ENCODE measurements at places on chromosomes 7 and 10. TPM values are rescaled to one million over a fixed set of nuclear protein-coding genes. Genes with fewer than 3 reads are reported as not detected.

Gene ZNF736
- total RNA-seq, result 48.2 TPM

Gene KCND2
- not detected for total RNA-seq

Gene CDC14C
- total RNA-seq, result not detected

Gene ZNF117
- total RNA-seq, result 5.2 TPM

Gene TMEM213
- not detected for total RNA-seq

Gene CRHR2
- total RNA-seq, result not detected

Gene NEUROD6
- total RNA-seq, result not detected

Gene TES
- 125 TPM for total RNA-seq

Gene KEL
- 0.61 TPM for total RNA-seq

Gene GRID2IP
- total RNA-seq, result 0.47 TPM

Gene FLNC
- not detected for total RNA-seq

Gene PHYHIPL
- not detected for total RNA-seq

Gene NPTX2
- not detected for total RNA-seq

Gene PPP1R3C
- total RNA-seq, result not detected

Gene TSPAN33
- 1.0 TPM for total RNA-seq

Gene AMPH
- 0.26 TPM for total RNA-seq

Gene CABCOCO1
- not detected for total RNA-seq

Gene CNNM2
- total RNA-seq, result 11.9 TPM

Gene RTKN2
- total RNA-seq, result 11.0 TPM

Gene HABP2
- not detected for total RNA-seq

Gene PCDH15
- total RNA-seq, result not detected

Gene PTPRN2
- total RNA-seq, result 1.7 TPM

Gene MGMT
- total RNA-seq, result 21.2 TPM

Gene COL1A2
- total RNA-seq, result not detected

Gene NUTM2E
- total RNA-seq, result 0.53 TPM

Gene DDIT4
- 24.5 TPM for total RNA-seq

Gene FAM237B
- not detected for total RNA-seq

Gene GIMAP1
- total RNA-seq, result 93.7 TPM

Gene OR2A42
- total RNA-seq, result not detected
